ENCODE measurements at places on chromosomes 7 and 10.

DNA sequence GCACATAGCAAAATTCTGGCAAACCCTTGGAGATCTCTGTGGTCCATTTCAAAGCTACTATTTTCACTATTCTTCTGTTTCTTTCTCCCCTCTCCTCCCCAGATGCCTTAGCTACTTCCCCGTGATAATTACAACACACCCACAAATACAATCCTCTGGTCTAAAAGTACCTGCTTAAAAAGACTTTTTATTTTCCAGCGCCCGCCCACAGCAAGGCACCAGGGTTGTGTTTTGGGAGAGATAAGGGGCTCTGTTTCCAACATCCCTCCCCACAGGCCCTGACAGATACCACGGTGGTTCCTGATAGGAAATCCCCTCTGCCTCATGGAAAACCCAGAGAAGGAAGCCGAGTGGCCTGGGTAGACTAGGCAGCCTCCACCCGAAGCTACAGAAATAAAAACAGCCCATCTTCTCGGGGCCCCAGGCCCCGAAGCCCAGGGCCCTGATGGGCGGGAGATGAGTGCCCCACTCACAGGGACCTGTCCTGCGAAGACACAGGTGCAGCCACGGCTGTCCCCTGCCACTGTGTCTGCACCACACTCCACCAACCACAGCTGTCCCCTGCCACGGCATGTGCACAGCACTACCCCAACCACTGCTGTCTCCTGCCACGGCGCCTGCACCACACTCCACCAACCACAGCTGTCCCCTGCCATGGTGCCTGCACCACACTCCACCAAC, 19.7 kb downstream of the CALML5 start:
- DNase-seq = no peak

DNA sequence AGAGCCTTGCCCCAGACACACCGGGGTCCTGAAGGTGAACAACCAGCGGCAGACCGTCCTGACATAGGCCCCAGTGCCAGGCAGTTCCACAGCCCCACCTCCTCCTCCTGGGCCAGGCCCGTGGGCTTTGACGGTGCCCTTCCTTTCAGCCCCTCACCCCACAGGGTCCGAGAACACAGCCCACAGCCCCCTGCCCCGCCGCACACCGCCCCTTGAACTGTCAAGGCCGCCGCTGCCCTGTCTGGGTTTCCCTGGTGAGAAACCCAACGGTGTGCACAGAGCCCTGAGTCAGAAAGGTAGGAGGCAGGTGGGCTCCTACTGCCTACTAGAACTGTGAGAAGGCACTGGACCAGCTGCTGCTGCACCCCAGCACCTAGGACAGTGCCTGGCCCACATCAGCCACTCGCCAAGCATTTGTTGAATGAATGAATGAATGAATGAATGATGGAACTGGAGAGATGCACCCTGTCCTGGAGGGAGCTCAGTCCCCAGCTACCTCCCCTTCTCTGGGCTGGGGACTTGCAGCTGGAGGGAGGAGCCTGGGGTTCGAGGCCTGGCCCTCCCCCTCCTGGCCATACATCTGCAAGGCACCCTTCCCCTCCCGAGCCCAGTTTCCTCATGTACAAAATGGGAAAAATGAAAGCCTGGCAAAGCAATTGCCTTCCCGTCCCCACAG, 117.9 kb downstream of the SLIT1 start:
- no peak for DNase-seq

DNA sequence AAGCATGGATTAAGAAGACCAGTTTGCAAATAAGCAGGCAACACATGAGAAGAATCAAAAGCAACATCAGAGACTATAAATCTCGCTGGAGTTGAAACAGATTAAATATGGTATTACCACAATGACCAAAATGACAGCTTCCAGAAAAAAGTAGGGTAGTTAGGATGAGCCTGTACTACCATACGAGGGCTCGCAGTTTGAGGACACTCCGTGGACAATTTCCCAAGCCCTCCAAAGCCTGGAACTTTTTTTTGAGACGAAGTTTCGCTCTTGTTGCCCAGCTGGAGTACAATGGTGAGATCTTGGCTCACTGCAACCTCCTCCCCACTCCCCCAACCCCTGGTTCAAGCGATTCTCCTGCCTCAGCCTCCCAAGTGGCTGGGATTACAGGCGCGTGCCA, 1.0 kb downstream of the LRRC17 start:
- DNase-seq = no peak

GRCh38 chr10:93357680-93358079, 124.5 kb downstream of the MYOF start:
- no peak for DNase-seq

DNA sequence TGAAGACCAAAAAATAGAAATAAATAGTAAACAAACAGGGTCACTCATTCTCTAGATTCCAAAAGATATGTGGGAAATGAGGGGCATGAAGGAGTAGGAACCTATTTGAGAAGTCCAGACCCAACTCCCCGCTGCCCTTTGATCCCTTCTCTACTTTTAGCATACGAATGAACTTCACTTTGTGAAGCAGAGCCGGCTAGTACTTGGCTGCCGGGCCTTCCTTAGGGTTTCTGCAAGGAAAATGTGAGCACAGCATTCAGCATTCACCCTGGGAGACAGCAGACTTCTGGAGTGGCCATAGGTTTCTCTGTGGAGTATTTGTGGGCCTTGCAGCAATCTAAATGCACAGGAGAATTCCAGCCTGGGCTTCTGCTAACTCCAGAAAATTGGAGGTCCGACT, 76.3 kb upstream of the PRKAR2B start:
- no peak for DNase-seq

- DNase-seq = no peak
Measured at GRCh38 chr7:106165337-106165736, 53.2 kb upstream of the SYPL1 start.

- no peak for DNase-seq
Measured at GRCh38 chr10:113035732-113036312, 85.8 kb downstream of the TCF7L2 start.

DNA sequence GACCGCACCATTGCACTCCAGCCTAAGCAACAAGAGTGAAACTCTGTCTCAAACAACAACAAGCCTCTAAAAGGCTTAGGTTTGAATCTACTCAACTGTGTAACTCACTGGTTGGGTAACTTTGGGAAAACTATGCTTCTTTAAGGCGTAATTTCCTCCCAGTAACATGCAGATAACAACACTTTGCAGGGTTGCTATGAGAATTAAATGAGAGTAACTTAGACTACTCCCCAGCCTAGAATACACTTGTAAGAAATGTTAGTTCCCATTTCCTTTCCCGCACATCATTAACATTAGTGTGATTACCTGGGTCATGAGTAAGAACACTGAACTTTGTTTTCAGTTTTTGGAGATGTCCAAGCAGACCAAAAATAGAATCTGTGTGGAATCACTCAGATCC, 5.4 kb upstream of the MYPN start:
- no peak for DNase-seq

- DNase-seq = no peak
Measured at GRCh38 chr7:113109718-113110117, 8.6 kb downstream of the SMIM30 start.

Measured in nucleus accumbens (tissue), 56 donors.